SIG-M5 (cell line): ENCODE measurements at places on chromosomes 6 and 20.

- DNase-seq, result no peak
These were observed 86.9 kb downstream of the RAMACL start for GRCh38 chr6:166499350-166500163.

GRCh38 chr6:85401186-85402021 lies 48.5 kb upstream of the NT5E start:
- DNase-seq, result no peak

DNA sequence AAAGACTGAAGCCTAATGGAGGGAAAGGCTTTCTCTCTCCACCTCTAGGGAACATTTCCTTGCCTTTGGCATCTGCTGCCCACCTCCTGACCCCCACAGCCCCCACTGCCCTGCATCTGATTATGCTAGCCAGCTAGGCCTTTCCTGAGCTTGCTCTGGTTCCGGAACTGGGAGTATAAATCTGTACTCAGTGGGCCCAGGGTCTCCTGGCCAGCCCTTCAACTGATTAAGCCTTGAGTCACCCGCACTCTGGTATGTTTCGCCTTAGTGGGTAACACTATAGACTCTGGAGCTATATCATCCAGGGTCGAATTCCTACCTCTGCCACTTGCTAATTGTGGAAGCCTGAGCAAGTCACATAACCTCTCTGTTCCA lies 45.6 kb upstream of the RIPOR2 start:
- no peak for DNase-seq

GRCh38 chr6:32113386-32114352 lies 4.5 kb upstream of the TNXB start:
- DNase-seq, result no peak

DNA sequence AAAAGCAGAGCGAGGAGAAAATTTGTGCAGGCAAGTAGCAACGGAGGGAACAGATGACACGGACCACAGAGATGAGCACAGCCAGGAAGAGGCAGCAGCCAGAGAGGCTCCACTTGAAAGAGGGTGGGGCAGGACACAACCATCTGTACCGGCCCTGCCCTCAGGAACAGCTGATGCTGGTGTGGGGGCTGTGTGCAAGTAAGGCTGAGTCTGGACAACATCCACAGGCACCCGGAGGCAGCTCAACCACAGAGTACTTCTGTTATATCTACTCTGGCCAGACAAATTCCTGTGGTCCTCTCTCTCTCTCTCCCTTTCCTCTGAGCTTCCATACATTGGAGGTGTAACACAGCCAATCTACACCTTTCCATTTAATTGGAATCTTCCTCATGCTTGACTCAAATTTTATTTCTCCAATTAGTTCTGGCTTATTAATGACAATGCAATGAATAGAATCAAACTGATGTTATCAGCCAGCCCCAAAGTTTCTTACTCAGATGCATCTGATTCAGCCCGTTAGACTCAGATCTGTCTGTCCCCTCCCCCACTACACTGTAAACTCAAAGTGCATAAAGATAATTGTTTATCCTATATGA lies 24.9 kb downstream of the KIF13A start:
- DNase-seq, result no peak

GRCh38 chr20:50911030-50911429 lies 20.2 kb downstream of the ADNP start:
- DNase-seq, result no peak

DNA sequence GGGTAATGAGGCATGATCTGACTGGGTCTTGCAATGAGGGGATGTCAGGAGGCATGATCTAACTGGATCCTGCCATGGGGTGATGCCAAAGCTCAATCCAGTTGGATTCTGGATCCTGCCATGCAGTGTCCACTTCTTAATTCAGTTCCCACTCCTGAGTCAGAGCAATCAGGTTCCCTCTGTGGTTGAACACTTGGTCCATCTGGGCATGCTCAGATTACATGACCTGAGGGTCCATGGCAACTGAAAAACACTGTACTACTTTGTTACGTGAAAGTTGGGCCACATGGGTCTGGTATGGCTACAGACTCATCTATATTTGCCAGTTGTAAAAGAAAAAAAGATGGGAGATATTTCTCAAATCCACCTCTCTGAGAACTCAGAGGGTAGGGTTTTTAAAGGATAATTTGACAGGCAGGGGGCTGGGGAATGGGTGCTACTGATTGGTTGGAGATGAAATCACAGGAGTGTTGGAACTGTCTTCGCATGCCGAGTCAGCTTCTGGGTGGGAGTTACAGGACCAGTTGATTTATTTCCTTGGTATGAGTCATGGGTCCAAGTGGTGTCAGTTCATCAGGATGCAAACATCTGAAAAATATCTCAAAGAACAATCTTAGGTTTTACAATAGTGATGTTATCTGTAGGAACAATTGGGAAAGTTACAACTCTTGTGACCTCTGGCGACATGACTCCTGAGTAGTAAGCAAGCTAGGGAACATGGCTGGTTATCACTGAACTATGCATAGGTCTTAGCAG lies 21.6 kb downstream of the C6orf163 start:
- no peak for DNase-seq

DNA sequence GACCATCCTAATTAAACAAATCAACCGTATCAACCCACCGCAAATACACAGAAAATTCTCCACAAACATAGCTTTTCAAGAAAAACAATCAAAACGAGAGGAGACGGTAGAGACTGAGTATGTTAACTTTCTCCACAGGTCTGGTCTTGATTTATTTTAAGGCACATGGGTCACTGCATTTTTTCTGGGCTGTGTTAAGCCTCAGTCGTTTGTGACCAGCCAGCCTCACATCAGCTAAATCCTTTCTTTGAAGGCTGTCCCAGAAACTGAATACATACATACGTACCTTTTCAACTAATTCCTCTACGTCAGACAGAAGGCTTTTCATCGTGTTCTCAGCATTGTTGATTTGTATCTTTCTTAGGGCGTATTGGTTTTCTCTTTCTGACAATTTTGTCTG lies 69.4 kb downstream of the LAMA4 start:
- no peak for DNase-seq

DNA sequence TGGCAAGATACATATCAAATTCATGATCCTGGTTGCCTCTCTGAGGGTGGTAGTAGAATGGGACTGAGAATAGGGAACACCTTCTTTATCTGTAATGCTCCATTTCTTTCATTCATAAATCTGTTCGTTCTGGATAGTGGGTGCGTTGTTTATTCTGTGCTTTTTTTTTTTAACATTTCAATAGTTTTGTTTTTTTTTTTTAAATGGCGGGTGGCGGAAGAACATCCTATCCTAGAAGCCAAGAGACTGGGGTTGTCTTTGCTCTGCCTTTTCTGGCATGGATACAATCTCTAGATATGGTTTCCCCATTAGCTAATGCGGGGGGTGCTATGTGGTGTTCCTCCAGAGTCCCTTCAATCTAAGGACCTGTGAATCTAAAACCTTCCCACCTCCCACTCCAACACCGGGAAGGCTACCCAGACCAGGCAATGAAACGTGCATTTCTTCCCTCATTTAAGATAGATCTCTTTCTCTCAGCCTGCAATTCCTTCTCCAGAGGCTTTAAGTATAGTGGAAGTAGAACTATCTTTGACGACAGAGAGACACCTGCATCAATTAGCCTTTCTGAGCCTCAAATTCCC lies 883 bp upstream of the CCDC28A start:
- DNase-seq, result no peak

- DNase-seq, result no peak
These were observed 33.8 kb upstream of the SCRT2 start for GRCh38 chr20:709423-709822.

- no peak for DNase-seq
These were observed 899.4 kb upstream of the FLRT3 start for GRCh38 chr20:15236812-15237211.

DNA sequence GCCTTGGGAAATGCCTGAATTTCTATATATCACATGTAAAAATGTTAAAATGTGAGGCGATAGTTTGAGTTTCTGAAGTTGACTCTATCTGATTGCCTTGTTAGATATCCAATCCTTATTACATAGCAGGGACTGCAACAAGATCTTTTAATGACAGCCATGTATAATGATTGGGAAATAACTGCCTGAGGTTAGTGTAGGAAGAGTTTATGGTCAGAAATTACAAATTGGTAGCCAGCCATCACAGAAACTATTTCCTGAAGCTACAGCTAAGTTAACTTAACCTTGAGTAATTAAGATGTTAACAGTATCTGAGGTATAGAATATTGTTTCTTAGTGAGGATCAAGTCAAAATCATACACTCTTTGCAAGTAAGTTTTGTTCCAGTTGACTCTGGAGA lies 41.0 kb downstream of the AKIRIN2 start:
- DNase-seq, result no peak

GRCh38 chr6:137489046-137490005 lies 4.9 kb downstream of the OLIG3 start:
- no peak for DNase-seq

GRCh38 chr20:29878281-29878741 lies 1379.2 kb upstream of the DEFB115 start:
- no peak for DNase-seq

DNA sequence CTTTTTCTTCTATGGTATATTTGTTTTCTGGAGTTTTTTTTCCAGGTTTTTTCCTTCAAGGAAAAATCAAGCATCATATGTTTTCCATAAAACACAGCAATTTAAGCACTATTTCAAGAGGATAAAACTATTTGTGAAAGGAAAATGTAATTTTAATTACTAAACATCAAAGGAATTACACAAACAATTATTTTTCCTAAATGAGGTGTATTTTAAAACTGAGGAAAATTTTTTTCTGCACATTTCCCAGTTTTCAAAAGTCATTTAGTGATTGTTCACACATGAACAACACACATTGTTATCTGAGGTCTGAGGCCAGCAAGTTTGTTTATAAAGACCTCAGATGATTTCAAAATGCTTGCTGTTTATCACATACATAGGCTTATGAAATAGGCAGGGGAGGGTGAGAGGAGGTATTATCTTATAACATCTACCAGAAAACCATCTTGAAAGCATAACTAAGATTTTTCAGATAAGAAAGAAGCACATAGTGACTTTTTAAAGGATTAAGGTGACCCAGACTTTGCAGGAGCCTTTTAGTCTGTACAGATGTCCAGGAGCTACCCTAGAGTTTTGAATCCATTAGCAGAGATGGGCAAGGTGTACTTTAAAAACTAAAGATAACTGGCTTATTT lies 381.6 kb downstream of the GJA1 start:
- no peak for DNase-seq

- DNase-seq, result no peak
These were observed 113.0 kb downstream of the GMDS start for GRCh38 chr6:2132416-2132815.

GRCh38 chr6:5761370-5761769 lies 245.4 kb downstream of the NRN1 start:
- DNase-seq, result no peak

DNA sequence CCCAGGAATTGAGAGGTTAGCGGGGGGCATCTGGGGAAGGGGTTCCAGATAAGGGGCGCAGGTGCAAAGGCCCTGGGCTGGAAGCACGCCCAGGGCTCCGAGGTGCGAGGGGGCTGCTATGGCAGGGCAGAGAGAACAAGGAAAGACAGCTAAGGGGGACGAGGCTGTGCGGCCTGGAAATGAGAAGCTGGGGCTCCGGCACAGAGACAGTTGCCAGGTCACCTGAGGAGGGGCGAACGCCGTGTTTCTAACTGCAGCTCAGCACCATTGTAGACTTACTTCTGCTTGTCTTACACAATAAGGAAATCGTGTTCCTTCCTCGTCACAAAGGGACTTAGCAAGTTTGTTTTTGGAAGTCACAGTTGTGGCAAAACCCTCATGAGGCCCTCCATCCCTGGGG lies 68.9 kb upstream of the TBXT start:
- no peak for DNase-seq

GRCh38 chr6:27112974-27113373 lies 134.5 kb upstream of the PRSS16 start:
- no peak for DNase-seq

DNA sequence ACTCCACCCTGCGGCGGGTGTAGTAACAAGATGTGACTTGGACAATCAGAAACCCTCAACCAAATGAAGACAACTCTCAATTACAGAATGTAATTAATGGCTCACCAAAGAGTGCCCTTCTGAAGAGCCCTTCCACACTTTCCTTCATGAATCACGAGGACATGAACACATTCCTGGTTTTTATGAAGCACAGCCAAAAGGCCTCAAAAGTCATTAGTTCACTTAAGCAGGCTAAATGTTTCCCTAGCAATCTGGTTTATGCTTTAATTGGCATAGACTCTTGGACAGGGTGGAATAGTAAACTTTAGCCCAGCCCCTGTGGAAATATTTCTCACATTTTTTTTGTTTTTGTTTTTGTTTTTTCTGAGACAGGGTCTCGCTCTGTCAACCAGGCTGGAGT lies 20.5 kb downstream of the CPNE5 start:
- no peak for DNase-seq

GRCh38 chr6:24108056-24108455 lies 18.0 kb upstream of the NRSN1 start:
- no peak for DNase-seq

DNA sequence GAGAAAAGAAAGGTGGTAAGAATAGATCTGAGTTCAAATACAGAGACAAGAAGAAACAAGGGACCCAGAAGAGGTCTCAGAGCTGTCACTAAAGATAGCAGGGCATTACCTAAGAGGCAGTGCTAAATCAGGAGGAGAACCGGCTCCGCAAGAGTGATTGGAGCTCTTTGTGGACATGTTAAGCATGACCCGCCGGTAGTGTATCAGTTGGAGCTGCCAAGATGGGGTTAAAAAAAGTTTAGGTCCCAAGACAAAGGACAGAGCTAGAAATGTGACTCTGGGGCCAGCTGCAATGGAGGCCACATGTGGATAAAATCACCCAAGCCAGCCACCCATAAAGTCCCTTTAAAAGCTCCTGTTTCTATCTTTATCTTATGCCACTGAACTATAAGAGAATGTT lies 93.4 kb downstream of the MBOAT1 start:
- DNase-seq, result no peak

GRCh38 chr6:97656236-97656635 lies 373.2 kb upstream of the MMS22L start:
- no peak for DNase-seq

- no peak for DNase-seq
These were observed 796 bp upstream of the RREB1 start for GRCh38 chr6:7106752-7107577.

DNA sequence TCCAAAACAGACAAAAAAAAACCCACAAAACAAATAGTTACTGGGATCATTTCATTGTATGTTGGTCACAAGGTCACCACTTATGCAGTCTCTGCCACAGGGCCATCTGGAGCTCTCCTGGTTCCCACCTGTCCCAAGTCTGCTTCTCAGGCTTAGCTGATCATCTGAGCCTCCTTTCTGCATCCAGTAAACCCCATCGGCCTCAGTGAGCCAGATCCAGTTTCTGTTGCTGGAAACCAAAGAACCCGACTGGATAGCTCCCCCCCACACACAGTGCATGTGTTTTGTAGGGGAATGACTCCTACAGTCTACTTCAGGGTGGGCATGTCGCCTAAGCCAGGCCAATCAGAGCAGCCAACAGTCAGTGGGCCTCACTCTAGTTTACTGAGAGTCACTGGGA lies 233.3 kb downstream of the PREX1 start:
- DNase-seq, result no peak

DNA sequence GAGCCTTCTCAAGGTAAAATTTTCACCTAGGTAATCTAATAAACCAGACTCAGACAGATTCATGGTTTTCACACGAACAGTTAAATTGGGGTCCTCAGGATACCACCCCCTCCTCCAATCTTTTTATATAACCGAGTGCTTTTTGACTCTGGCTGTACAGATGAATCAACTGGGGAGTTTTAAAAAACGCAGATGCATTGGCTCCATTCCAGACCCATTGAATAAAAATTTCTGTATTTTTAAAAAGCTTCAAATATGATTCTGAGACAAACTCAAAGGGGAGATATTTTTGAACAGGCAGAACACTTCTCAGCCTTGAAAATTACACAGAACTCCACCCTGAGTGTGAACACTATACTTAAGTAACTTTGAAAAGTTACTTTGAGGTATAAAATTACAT lies 7.2 kb downstream of the UTRN start:
- no peak for DNase-seq
